Frontal cortex (tissue), 4 donors: ENCODE measurements at places on chromosomes 5 and 9. TPM values are rescaled to one million over a fixed set of nuclear protein-coding genes. Genes with fewer than 3 reads are reported as not detected.

DNA sequence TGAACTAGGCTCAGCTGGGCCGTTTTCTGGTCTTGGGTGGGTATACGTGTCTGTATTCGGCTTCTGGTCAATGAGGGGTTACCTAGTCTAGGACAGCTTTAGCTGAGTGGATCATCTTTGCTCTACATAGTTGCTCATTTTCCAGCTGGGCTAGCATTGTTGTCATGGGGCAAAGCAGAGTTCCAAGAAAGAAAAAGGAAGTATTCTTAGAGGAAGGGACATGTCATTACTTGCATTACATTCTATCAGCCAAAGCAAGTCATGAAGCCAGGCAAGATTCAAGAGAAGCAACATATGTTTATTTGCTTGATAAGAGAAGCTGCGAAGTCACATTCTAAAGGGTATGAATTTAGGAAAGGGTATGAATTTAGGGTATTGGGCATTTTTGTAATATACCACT lies 396.5 kb downstream of the ZNF608 start:
- DNase-seq: no peak

GRCh38 chr5:91742550-91742949 lies 359.4 kb upstream of the ARRDC3 start:
- DNase-seq: no peak

DNA sequence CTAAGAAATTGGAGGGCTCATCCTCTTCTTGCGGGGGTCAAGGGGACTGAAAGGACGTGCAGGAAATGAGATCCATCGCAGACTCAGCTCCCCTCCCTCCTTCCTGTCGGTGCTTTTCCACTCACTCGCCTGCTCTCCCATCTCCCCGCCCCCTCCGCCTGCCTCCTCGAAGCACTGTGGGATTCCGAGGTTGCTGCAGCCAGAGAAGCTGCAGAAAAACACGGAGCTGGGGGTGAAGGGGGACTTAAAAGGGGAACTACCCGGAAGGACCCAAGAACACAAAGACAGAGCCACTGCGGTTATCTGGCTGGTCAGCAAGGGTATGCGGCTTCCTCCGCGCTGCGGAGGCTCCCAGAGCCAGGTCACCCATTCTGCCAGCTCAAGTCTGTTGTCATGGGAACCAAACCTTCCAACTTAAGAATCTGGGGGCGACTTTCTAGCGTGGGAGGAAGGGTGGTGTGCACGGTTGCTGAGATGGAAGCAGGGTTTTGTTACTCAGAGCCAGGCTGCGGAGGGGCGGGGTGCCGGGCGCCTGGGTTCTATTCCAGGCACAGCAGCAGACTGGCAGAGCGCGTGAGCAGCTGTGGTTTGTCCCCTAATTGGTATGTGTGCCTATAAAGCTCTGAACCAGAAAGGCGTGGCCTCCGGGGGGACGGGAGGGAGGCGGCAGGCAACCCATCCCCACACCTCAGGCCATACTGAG lies 24.9 kb downstream of the PCDHGC5 start:
- peak; percentile 71 for DNase-seq

GRCh38 chr5:150149618-150150017 lies 6.0 kb downstream of the PDGFRB start:
- DNase-seq: no peak

DNA sequence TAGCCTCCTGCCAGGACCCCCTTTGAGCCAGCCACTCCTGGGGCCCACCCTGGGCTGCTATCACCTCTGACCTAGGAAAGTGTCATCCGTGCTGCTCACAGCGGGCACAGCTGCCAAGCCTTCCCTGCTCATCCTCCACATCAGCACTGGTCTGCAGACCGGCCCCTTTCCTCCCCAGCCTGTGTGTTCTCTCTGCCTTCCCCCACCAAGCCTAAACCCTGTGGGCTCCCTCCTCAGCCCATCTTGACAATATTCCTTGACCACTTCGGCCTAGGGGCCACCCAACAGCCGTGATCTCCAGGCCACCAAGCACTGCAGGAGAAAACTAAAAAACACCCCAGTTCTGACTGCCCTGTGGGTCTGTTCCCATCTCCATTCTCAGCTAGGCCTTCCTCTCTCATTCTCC lies 135.1 kb downstream of the DAB2IP start:
- DNase-seq: no peak

URM1 gene
- total RNA-seq: 17.9 TPM

GRCh38 chr9:133221177-133221809 lies 12.2 kb upstream of the OBP2B start:
- DNase-seq: no peak

- no peak for DNase-seq
Measured at GRCh38 chr9:33388110-33388994, 14.0 kb downstream of the AQP7 start.

DNA sequence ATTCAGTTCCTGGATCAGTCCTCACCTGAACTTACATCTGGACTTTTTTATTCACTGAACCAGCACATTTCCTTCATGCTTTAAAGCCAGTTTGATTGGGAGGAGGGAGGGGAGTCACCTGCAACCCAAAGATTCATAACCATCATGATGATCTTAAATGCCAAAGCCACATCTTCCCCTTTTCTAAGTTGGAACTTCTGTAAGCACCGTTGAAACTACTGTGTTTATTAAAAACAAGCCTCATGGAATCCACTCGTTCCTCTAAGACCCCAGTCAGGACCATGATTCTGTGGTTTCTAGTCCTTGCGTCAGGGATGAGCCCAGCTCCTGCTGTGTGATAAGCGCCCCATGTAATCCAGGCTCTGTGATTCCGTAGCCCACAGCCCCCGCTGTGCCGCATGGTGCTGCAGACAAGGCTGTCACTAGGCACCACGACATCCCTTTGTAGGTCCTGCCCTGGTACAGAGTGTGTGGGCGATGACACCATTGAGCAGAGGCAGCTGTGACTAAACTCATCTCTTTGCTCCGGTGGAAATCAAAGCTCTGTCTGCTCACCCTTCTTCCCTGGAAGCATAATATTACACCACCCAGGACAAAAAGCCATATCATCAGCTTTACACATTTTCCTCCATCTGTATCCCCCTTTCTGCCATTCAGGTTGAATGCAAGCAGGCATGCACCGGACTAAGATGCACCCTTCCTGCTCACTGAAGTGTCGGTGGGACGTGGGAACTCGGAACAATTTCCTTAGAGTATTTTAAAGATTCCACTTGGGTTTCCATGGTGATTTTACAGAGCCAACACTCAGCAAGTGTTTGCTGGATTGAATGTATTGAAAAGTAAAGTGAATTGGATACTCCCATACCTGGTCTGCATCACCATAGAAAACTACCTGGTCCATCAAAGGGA lies 132.0 kb upstream of the FSTL4 start:
- DNase-seq: no peak

PDE8B gene
- 7.3 TPM for total RNA-seq

DNA sequence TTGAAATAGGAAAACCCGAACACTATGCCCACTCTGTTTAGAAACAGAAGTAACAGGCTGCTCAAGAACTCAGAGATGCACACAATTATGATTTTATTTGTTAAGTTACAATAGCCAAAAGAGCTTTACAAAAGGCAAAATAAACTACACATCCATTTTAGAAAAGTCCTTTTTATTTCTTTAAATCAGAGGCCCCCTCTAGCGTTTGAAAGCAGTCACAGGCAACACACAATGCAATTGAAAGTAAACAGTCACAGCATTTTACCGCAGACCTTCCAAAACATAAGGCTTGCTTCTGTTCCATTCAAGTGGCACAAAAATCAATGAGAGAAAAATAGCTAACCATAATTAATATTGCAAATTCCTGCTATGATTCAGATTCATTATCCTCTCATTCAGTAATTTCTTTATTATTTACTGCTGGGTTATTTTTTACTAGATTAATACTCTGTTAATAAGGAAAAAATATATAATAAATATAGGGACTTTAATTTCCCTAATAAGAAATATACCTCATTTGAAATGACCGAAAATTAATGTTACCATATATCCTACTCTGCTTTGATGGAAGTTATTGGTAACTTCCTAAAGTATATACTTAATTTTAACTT lies 78.3 kb downstream of the CEP120 start:
- no peak for DNase-seq

DNA sequence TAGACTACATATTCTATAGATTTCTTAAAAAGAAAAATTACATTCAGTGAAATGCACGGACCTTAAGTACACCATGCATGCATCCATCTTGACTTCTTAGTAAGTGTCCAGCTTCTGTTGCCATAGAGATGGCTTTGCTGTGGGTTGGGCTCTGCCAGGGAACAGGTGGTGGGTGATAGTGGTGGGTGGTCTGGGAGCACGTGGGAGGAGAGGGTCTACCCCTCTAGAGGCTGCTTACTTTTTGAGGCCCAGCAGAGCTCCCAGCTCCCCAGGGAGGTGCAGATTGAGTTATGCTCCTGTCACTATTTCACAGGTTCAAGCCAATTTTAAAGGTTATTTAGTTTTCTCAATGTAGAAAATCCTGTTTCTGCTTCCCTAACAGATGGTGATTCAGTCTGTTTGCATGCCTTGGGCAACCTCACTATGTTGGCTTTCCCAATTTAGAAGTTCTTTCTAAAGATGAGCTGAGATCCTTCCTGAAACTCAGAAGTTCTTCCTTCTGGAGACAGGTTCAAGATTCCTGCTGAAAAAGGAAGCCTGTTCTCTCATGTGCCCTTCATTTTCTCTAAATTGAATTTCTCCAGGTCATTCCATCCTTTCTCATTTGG lies 107.4 kb upstream of the LHFPL2 start:
- DNase-seq: no peak

DND1 gene
- 0.82 TPM for total RNA-seq

PDE4D gene
- 210 TPM for total RNA-seq

DNA sequence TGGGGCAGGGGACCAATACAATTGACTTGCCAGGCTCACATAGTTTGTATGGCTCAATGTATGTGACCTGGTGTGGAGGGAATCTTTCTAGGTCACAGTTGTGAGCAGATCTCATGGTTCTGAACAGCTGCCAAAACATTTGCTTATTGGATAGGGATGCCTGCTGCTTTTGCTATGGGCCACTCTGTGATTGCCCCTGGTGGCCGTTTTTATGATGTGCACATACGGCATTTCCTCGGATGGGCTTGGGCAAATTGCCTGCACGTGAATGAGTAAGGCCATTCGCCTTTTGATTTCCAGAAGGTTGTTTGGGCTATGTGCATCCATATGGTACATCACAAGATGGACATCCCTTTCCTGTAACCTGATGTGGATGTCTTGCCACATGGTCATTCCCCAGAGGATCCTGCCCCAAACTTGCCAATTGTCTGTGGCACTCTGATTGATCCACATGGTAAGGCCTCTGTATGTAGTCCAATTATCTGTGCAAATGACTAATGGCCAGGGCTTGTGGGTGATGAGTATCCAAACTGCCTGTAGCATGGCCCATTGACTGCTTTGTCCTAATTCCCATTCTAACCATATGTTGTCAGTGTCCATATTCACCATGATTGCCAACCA lies 10.7 kb upstream of the SLC22A4 start:
- DNase-seq: no peak

GRXCR2 gene
- not detected for total RNA-seq
